ENCODE measurements at places on chromosomes 12 and 14. TPM values are rescaled to one million over a fixed set of nuclear protein-coding genes. Genes with fewer than 3 reads are reported as not detected.

Gene KRT73
- not detected for total RNA-seq

Gene CABP1
- 3.1 TPM for total RNA-seq

Gene TNFAIP2
- 29.7 TPM for total RNA-seq

Gene EAPP
- total RNA-seq: 34.8 TPM

Gene LRP1
- 98.4 TPM for total RNA-seq

Gene TPPP2
- total RNA-seq: not detected

Gene CIT
- 57.3 TPM for total RNA-seq

Gene IKZF4
- 13.9 TPM for total RNA-seq
